ENCODE measurements at places on chromosomes 2 and 18.

DNA sequence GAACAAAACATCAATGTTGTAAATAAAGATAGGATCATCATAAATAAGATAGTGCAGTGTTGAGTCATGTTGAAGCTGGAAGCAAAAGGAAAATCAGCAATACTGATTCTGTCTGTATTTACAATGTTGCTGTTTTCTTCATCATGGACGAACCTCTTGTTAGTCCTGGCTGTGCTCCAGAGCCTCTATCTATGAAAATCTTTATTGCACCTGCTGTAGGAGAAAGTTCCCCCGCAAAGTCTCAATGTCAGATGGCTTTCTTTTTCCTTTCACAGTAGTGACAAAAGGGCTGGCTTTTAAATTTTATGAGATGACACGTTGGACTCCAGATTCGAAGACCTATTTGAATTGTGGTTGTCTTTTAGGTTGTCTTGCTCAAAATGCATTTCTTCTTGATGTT lies 98.5 kb upstream of the LRRTM1 start:
- DNase-seq, result no peak

- DNase-seq, result no peak
These were observed 52.5 kb downstream of the IL1RL2 start for GRCh38 chr2:102239344-102239743.

DNA sequence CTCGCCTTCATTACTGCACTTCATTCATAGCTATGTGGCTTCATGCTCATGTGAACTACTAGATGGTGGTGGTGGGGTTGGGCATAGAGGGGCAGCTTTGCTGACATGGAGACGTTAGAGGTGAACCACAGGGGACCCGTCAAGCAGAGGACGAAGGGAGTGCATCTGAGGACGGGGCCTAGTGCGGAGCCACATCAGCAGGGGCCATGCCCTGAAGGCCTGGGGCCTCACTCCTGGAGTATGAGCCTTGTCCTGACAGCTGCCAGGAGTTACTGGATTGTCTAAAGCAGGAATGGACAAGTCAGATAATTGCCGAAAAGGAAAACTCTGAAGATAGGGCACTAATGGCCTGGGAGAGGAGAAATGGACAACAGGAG lies 36.4 kb downstream of the KCNF1 start:
- no peak for DNase-seq

- no peak for DNase-seq
These were observed 33.2 kb upstream of the CCDC88A start for GRCh38 chr2:55452879-55453278.

GRCh38 chr2:219285894-219286425 lies 6.8 kb downstream of the DNAJB2 start:
- DNase-seq, result peak; percentile 69

DNA sequence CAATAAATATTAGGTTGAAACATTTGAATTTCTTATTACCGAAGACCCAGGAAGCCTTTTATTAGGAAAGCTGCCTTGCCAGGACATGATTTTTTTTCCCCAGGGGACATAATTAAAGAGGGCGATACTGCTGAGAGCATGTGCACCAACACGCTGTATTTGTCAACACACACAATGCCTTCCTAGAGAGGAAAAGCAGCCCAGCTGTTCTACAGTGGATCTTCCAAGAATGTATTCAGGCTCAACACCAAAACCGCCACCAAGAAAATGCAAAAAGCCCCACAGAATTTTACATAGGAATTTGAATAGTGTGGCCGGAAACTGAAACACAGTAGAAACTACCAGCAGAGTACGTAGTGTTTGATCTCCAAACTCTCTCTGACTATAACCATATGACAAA lies 320.4 kb downstream of the DLGAP1 start:
- DNase-seq, result no peak

- peak; percentile 86 for DNase-seq
These were observed 144.2 kb downstream of the SUCLG1 start for GRCh38 chr2:84314901-84315330.

GRCh38 chr2:228841475-228841874 lies 429.6 kb downstream of the PID1 start:
- DNase-seq, result no peak

GRCh38 chr2:30463535-30463934 lies 16.5 kb downstream of the LCLAT1 start:
- no peak for DNase-seq

DNA sequence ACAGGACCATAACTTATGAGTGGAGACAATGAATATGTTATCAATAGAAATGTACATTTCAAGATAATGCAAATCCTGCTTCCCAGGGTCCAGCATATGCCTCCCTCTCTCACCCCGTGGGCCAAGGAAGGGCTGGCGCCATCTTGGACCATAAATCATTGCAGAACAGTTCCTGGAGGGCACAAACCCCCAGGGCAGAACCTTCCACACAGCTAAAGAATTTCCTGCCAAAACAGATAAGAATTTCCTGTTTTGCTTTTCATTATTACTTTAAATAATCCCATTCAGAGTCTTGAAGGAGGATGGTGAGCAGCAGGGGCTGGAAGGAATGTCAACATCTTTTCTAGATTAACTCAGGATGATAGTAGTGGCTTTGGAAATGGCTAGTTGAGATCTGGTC lies 53.7 kb downstream of the EHD3 start:
- DNase-seq, result peak; percentile 66

- no peak for DNase-seq
These were observed 766.8 kb upstream of the FAM98A start for GRCh38 chr2:34365932-34366331.

GRCh38 chr2:124382067-124382618 lies 357.1 kb downstream of the CNTNAP5 start:
- no peak for DNase-seq

- DNase-seq, result no peak
These were observed 83.5 kb upstream of the RANBP2 start for GRCh38 chr2:108635630-108636354.

- no peak for DNase-seq
These were observed 1.4 kb downstream of the PSD4 start for GRCh38 chr2:113175042-113175628.

GRCh38 chr2:11584525-11585056 lies 50.7 kb downstream of the GREB1 start:
- no peak for DNase-seq

DNA sequence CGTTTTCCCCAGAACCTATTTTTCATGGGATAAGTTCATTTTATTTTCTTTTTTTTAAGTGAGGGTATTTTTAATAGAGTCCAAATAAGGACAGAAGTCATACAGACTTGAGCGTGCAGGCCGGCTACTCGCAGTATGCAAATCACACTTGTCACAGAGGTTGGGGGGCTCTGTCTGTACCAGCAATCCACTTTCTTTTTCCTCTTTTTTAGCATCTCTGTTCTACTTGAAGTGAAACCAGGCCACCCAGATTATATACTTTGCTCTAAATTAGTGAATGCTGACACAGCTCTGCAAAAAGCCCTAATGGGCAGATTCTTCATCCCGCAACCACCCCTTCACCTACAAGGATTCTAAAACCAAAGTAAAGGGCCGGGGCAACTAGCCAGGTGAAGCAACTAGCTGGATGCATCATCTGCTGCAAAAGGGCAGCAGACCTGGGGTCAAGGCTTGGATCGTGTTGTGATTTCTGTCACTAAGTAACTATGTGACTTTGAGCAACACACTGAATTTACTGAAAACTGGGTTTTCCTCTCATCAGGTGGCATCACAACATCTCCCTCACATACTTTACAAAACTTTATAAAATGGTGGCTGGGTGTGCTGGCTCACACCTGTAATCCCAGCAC lies 18.4 kb downstream of the KDSR start:
- no peak for DNase-seq

GRCh38 chr2:123453772-123454171 lies 571.3 kb upstream of the CNTNAP5 start:
- DNase-seq, result no peak

DNA sequence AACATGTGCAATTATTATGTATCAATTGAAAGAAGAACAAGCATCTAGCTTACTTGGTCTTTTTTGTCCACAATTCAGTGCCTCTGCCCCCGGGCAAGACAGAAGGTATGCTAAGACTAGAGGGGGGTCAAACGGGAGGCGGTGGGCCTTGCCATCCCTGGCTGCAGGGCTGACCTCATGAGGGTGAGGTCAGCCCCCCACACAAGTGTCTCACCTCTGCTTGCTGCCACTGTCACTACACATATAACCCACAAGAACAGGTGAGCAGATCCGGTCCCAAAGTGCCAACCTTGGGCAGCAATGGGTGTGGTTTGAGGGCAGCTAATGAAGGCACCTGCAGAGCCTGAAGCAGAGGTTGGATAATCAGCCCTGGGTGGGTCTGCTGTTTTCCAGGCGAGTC lies 71.5 kb downstream of the EDAR start:
- no peak for DNase-seq

- no peak for DNase-seq
These were observed 320.7 kb downstream of the MTX2 start for GRCh38 chr2:176589825-176590440.

- no peak for DNase-seq
These were observed 34.7 kb upstream of the GPR17 start for GRCh38 chr2:127611076-127611925.

DNA sequence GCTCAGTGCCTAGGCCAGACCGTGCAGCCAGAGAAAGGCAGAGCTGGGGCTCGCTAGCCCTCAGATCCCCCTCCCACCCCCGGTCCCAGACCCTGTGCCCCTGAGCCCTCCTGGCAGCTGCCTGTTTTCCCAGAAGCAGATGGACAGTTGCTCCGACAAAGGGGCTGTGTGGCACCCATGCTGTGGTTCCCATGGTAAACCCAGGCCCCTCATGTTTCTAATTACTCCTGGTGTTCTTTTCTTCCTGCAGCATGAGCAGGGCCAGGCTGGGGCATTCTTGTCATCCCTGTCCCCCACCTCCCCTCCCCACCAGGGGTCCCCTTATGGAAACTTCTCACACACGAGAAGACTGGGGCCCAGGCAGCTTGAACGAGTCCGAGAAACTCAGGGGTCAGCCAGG lies 269.6 kb downstream of the HAUS1 start:
- DNase-seq, result no peak

DNA sequence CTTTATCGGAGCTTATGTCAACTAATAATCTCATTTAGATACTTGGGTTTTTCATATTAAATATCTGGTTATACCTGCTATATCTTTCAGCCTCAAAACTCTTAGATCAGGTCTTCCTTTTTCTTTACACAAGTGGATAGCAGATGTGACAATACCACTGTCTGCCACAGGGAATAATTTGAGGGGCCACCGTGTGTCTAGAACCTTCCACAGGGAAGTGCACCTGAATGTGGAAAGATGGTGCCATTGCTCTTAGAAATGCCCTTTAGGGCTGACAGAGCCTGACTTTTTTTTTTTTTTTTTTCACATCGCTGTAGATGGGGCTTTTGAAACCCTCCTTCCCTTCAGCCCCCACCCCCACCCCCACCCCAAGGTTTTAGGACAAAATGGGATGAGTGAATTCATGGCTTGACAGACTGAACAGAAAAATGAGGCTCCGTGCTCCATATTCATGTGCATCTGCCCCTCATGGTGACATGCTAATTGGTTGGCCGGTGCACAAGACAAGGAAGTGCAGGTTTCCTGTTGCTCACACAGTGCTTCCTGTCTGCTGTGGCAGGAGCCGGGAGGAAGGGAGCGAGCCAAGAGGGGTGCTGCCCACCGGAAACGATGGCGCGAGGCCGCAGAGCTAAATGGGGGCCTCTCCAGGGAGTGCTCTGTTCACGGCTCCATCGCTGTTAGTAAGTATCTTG lies 246.0 kb downstream of the LDLRAD4 start:
- no peak for DNase-seq

- peak; percentile 54 for DNase-seq
These were observed 18.8 kb upstream of the HAAO start for GRCh38 chr2:42810971-42811811.

- no peak for DNase-seq
These were observed 886.7 kb upstream of the CHAC2 start for GRCh38 chr2:52880872-52881271.

DNA sequence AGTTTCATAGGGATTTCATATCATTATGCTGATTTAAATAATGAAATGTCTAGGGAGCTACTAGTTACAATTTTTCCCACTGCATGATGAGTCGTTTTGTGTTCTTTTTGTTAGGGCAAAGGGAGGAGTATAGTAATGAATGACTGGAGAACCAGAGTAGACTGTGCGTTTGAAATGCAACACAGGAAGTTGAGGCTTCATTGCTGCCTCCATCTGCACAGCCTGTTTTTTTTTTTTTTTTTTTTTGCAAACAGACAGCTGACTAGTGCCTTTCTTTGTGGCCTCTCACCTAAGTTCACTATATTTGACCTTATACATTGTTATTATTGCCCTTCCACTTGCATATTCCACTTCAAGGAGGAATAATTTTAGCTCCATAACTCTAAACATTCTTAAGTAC lies 286.7 kb upstream of the LRRTM1 start:
- DNase-seq, result no peak

GRCh38 chr2:55721596-55722215 lies 28.1 kb upstream of the PNPT1 start:
- no peak for DNase-seq

DNA sequence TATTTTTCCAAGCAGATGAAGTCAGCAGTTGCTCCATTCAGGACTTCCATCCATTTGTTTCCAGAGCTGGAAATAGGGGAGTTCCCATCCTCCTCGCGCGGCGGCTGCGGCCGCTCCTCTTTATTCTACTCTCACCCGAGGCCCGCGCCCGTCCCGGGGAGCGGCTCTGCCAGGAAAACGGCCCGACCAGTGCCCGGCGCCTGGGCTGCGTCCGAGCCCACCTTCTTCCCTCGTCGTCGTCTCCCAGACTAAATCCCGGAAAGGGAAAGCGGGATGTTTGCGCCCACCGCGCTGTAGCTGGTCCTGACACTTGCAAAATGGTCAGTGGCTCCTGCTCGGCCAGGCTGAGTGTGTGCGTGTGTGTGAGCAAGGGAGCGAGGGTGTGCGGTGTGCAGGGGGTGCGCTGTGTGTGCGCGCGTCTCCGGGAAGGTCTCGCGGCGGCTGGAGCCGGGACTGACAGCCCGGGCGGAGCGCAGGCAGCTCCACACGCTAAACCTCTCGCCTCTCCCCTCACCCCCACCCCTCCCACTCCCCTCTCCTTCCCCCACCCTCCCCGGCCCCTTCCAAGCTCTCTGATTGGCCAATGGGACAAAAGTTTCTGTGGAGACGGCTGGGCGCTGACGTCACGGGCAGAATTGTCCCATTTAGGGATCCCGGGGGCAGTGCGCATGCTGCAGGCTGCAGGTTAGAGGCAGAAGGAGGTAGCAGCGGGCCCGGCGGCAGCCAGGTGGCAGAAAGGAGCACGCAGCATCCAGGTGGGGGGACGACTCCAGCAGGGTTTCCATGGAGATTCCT lies at the start of gene NOL4:
NOL4 (minus strand) TSS at position 491 of the 795 bp plus-strand sequence. CDS start 1,660 bp downstream, outside the sequence.
- peak; percentile 18 for DNase-seq

- peak; percentile 33 for DNase-seq
These were observed 11.5 kb downstream of the SPEG start for GRCh38 chr2:219446101-219446504.

DNA sequence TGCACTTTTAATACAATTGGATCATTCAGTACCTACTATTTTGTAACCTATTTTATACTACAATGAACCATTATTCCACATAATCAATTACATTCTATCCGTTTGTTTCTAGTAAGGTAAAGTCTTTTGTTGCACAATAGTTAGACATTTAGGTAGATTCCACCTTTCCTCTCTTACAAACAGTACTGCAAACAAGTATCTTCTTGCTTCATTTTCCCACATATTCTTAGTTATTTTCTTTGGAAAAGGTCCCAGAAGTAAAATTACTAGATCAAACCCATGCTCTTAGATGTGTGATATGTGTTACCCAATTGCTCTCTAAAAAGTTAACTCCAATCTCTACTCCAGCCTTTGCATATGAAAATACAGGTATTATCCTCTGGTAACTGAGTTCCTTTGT lies 49.6 kb downstream of the SPIRE1 start:
- peak; percentile 19 for DNase-seq

All from GM03348 (cell line).